ENCODE measurements at places on chromosomes 13 and 19.

DNA sequence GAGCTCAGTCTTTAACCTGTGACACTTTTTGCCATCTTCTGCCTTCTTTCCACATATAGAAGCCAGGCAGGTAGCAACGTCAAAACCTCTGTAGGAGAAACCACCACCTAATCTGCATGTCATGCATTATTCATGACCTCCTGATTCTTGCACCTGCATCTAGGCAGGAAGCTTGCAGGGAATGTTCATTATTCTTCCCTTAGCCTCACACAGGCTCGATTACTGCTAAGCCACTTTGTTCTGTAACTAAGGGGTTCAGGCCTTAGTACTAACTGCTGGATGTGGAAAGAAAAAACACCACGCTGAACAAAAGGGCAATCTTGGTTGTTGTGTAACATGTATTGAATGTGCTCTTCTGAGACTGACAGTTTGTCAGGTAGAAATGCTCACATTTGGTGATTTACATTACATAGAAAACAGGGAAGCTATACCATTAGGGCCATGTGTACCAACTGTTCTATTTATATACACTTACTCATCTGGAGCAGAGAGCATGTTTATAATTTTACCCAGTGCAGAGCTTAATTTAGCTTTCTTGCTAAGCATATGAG is 366.9 kb downstream of the KLF12 start:
- peak; percentile 70 for DNase-seq

GRCh38 chr13:20342311-20342710 is 110.2 kb upstream of the GJB6 start:
- DNase-seq: no peak

DNA sequence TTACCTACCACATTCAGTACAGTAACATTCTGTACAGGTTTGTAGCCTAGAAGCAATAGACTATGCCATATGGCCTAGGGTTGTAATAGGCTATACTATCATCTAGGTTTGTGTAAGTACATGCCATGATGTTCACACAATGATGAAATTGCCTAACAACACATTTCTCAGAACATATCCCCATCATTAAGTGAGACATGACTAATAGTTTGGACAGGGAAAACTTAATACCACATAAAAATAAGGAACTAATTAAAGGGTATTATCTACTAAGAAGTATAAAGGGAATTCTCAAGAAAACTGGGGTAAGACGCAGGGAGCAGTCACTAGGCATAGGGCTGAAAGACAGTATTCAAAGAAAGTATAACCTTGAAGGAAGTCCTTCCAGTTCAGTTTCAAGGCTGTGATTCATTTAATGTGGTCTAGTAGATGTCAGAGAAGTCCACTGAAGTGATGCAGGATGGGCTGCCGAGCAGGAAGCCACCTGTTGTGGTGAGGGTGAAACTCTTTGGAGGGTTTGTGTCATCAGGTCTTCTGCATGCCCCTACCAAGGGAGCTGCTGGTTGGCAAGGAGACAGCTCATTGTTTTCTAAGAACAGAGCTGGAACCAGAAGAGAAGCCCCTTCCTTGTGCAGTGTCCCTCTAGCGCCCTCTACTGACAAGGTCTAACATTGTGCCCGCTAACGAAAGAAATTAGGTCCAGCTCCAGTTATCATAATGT is 122.9 kb downstream of the OLFM4 start:
- DNase-seq: peak; percentile 71

DNA sequence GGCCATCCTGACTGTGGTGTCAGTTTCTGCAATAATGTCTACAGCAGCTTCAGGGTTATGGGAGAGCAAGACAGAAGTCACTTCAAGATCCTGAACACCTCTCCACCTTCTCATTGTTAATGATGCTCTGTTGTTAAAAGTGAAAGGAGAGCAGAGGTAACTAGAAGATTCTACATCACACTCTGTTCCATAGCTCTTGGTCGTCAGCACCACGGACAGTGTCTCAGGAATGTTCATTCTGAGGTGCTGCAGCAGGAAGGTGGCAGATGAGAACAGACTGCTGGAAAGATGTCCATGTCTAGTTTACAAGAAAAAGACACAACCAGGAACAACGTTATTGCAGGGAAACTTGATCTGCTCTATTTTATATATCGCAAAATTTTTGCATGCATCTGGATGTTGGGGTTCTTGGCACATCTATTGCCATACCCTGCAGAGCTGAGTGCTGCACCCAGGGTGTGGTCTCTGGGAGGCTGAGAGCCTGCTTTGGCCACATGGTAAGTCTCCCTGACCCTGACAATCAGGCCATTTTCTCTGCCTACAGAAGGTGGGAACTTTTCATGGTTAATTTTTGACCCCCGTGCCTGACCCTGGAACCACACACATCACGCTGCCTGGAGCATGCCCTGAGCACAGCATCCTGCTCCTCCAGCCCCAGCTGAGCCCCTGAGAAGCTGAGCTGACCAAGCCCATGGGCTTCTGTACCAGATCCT is 12.7 kb downstream of the CEACAM21 start:
- no peak for DNase-seq

GRCh38 chr13:98448642-98448928 is 128.3 kb downstream of the STK24 start:
- DNase-seq: no peak
